GM13976 (cell line): ENCODE measurements at places on chromosomes 11 and 22.

DNA sequence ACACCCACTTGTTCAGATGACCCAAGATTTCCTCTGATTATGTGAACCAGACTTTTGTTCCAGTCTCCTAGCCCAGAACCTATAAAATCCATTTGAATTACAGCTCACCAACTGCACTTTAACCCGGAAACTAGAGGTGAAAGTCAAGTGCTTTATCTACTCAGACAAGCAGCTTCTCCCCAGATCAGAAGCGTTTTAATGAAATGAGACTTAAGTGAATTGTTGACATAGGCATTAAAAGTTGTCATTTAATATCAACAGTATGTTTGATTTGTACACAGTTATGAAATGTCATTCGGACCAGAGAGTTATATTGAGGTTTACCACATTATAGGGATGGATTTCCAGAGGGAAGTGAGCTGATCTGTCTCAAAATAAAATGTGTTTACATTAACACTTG is 52.0 kb downstream of the CADM1 start:
- DNase-seq: no peak

DNA sequence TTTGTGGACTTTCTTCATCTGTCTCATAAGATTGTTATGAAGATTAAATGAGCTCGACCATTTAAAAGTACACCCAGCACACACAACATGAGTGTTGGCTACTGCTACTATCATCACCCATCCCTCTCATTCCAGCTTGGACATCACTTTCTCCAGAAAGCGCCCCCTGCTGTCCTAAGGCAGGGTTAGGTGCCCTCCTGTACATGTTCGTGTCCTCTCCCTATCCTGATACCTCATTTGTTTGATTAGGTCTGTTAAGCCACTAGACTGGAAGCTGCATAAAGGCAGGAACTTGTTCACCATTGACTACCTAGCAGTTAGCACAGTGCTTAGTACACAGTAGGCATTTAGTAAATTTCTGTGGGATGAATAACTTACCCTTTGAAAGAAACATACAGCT is 85.5 kb downstream of the ENTHD1 start:
- no peak for DNase-seq

DNA sequence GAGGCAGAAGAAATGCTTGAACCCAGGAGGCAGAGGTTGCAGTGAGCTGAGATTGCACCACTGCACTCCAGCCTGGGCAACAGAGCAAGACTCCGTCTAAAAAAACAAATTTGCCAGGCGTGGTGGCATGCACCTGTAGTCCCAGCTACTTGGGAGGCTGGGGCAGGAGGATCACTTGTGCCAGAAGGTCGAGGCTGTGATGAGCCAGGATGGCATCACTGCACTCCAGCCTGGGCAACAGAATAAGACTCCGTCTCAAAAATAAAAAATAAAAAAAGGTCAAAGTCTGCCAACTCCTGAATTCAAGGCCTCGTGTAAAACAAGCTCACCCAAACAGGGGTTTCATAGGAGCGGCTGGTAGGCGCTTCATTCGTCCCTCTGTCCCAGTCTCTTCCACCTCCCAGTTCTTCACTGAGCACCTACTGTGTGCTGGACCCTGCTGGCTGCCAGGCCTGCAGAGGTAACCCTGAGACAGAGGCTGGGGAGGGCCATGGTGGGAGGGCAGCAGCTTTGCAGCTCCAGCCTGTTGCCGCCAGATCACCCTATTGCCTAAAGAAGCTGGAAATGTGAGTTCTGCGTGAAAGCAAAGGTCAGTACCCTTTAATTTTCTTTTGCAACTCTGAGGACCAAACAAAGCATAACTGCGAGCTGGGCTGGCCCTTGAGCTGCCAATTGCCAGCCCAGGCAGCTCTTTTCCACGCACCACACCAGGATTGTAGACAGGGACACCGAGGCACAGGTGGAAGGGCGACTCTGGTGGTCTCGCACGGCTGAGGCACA is 15.3 kb downstream of the RPL3 start:
- DNase-seq: no peak

- peak; percentile 29 for DNase-seq
Measured at GRCh38 chr11:3090096-3090901, 33.1 kb upstream of the CARS1 start.

GRCh38 chr11:36380296-36381014 is 84.4 kb downstream of the PRR5L start:
- no peak for DNase-seq

GRCh38 chr11:68806931-68807844 is 34.5 kb downstream of the CPT1A start:
- no peak for DNase-seq

DNA sequence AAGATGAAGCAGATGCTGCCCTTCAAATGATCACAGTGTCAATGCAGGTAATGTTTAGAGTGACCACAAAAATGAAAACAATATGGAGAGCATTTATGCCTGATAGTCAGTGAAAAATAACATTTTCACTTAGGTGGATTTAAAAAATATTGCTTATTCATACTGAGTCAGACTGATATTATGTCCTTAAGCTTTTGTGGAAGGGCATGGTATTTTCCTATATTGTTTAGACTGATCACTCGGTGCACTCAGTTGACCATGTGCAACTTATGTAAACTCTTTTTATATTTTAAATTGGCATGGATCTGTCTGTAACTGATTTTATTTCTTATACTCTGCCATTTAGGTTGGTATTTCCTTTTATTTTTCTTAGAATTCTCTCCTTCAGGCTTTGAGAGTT is 106.6 kb downstream of the DYNC2H1 start:
- DNase-seq: no peak

DNA sequence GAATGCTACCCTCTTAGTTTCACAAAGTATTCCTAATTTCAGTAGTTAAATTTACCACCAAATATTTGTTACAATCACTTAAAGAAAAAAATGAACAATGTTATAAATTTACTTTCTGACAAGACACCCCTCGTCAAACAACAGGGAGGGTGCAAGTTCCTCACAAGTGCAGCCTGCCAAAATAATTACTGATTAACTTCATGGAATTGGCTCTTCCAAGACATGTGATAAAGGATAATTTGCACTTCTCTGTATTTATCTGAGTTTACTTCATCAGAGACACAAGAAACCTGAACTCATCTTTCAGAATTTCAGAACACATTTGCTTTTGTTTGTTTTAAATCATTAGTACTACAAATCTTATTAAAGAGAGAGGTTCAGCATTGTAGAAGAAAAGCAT is 66.5 kb downstream of the LARGE2 start:
- DNase-seq: no peak
